ENCODE measurements at places on chromosomes 1 and 21. TPM values are rescaled to one million over a fixed set of nuclear protein-coding genes. Genes with fewer than 3 reads are reported as not detected.

ERICH3 gene
- not detected for total RNA-seq

NR0B2 gene
- total RNA-seq = not detected

NHLH1 gene
- 0.10 TPM for total RNA-seq

ACTL8 gene
- not detected for total RNA-seq

SMPDL3B gene
- 0.21 TPM for total RNA-seq

KRTAP6-2 gene
- total RNA-seq = not detected

NUP133 gene
- 46.0 TPM for total RNA-seq

NEK7 gene
- total RNA-seq = 49.1 TPM

LCK gene
- 434 TPM for total RNA-seq

OLIG1 gene
- total RNA-seq = not detected

FGGY gene
- 5.5 TPM for total RNA-seq

MOB3C gene
- 19.5 TPM for total RNA-seq

PGD gene
- 65.0 TPM for total RNA-seq

CCDC185 gene
- not detected for total RNA-seq

Measured in activated CD4-positive, alpha-beta T cell treated with anti-CD3 and anti-CD28 coated beads, Interleukin-2, amount 10 ng/mL, durations not matched to agents 7 days and 5 days (primary cell).